Activated CD4-positive, CD25-positive, alpha-beta regulatory T cell treated with anti-CD3 and anti-CD28 coated beads, Interleukin-2, amount 50 U/mL, for 72 hours (primary cell): ENCODE measurements at places on chromosomes 11 and 22.
A peak's percentile ranks its signal among the peaks of the same experiment; 100 is the strongest.

- DNase-seq, result no peak
These were observed 16.8 kb downstream of the EXT2 start for GRCh38 chr11:44112091-44112821.

GRCh38 chr11:123231256-123231655, 36.2 kb upstream of the CLMP start:
- no peak for DNase-seq

DNA sequence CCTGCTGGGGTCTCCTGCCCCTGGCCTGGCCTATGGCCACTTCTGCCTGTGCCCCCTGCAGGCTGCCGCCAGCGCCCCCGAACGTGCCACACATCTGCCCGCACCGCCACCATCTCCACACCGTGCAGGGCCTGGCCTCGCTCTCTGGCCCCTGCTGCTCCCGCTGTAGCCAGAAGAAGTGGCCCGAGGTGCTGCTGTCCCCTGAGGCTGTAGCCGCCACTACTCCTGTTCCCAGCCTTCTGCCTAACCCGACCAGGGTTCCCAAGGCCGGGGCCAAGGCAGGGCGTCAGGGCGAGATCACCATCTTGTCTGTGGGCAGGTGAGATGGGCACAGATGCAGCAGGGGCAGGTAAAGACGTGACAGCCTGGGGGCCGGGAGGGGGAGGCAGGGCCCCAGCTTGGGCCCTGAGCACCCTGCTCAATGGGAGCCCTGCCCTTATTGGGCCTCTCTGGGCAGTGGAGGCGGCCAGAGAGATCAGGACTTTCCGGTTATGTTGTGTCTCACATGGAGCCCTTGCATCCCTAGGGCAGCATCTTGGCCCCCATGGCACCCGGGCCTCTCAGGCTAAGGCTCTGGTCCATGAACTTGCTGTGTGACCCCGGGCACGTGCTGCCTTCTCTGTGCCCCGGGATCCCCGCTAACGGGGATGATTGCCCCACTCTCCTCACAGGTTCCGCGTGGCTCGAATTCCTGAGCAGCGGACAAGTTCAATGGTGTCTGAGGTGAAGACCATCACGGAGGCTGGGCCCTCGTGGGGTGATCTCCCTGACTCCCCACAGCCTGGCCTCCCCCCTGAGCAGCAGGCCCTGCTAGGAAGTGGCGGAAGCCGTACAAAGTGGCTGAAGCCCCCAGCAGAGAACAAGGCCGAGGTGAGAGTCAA, 18.5 kb downstream of the RELT start:
- DNase-seq, result no peak

GRCh38 chr22:47334601-47335000, 572.2 kb downstream of the TBC1D22A start:
- DNase-seq, result no peak

DNA sequence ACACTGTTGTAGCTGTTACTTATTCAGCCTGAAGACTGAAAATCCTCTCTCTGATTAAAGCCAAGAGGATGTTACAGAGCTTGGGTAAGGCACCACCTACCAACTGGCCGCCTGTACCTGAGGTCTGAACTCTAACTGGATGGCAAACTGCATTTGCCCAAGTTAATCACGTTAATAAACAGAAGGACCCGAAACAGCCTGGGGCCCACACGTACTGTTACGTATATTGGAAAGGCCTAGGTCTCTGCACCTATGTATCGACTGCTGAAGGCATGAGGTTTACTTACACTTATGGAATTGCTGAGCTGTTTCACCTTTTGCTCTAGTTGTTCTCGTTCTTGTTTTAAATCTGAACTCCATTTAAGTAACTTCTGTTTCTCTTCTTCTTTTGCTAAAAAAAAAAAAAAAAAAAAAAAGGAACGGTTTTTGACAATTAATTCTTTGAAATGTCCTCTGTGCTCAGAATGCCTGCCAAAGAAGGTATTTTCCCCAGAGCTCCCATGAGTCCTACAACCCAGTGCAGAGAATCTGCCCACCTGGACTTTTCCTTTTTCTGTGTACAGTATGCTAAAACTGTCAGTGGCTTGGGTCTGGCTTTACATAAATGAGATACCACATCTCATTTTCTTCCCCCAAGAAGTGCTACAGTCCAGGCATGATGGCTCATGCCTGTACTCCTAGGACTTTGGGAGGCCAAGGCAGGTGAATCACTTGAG, 13.1 kb downstream of the LARGE2 start:
- no peak for DNase-seq

DNA sequence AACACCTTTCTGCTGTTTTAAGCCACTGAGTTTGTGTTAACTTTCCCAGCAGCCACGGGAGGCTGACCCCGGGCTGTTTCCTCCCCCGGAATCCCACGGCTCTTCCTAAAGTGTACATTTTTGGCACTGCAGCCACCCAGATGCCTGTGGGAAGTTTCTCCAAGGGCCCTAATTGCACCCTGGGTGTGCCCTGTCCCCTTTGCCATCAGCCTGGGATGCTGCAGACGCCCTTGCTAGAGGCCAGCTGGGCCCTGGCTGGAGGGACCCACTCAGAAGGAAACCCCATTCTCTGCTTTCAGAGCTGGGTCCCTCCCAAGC, 883.3 kb downstream of the BRD1 start:
- DNase-seq, result no peak

DNA sequence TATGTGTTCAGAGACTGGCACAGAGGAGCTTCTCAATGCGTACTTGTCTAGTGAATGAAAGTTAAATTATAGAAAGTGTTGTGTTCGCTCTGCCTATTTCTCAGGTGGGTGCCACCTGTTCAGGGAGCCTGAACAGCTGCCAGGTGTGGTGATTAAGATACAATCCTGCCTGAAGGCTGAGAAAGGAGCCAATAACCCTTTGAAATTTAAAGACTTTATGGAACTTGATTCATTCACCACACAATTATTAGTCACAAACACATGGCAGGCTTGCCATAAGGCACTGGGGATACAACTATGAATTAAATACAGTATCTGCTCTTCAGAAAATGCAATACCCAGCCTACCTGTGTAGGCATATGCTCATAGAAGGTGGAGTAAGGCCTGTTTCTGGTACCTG, 92.9 kb upstream of the AMOTL1 start:
- no peak for DNase-seq

- no peak for DNase-seq
These were observed 78.5 kb upstream of the OR5AK2 start for GRCh38 chr11:56910046-56910773.

GRCh38 chr22:35930933-35931332, 97.7 kb downstream of the RBFOX2 start:
- no peak for DNase-seq

DNA sequence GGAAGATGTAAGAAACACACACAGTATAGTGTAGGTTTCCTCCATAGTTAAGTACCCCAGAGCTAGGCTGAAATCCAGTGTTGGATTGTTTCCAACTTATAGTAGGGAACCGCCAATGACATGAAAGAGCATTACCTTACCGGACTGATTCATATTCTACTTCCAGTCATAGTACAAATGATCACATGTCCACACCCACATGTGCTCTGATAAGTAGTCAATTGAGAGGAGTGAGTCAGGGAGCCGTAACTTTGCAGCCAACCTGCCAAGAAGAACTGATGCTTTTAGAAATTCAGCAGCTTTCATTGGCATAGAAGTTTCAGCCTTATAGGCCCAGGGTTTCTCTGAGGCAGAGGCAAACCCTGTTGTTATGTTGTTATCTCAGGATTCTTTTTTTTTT, 240.6 kb downstream of the ETS1 start:
- no peak for DNase-seq

DNA sequence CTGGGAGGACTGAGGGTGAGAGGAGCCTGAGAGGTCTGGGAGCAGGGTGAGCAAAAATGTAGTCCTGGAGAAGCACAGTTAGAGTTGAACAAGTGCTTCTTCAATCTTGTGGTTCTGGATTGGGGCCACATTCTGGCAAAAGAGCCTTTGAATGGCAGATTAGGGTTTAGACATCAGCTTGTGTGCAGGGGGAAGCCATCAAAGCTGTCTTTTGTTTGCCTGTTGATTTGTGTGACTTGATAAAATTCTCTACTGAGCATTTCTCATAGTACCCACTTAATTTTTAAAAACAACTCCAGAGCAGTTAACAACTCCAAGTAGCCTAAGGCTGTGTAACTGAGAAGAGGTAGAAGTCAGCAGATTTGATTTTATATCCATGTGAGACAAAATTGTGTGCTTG, 166.2 kb downstream of the FAT3 start:
- DNase-seq, result no peak

DNA sequence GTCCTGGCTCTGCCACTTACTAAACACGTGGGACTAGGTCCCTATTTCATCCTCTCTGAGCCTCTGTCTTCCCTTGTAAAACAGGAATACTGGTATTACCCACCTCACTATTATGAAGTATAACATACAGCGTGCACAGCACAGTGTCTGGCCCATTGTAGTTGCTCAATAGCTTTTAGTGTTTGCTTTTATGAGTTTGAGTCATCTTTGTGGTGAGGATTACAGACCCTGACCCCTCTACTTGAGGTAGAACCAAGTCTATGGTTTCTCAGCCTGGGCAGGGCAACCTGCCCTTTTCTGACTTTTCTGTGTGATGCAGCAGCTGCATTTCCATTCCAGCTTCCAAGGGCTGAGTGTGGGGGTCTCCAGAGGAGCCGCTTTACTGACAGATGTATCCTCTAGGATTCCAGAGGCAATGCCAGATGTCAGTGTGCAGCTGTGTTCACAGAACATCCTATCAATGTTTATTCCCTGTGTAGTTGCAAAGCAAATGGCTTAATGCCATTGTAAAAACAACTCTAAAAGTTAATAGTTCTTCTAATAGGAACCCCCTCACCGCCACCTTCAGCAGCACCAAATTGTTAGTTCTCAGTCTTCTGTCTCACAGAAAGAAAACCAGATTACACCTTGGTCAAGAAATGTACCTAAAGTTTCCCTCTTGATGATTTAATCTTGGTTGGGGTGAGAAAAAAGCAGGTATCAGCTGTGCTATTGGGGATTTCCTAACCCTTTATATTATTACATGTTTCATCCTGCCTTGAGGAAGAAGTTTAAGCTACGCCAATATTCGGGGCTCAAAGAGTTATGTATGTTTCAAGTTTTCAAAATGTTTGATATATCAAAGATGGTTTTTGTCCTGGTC, 16.8 kb downstream of the PRR5L start:
- DNase-seq, result no peak

DNA sequence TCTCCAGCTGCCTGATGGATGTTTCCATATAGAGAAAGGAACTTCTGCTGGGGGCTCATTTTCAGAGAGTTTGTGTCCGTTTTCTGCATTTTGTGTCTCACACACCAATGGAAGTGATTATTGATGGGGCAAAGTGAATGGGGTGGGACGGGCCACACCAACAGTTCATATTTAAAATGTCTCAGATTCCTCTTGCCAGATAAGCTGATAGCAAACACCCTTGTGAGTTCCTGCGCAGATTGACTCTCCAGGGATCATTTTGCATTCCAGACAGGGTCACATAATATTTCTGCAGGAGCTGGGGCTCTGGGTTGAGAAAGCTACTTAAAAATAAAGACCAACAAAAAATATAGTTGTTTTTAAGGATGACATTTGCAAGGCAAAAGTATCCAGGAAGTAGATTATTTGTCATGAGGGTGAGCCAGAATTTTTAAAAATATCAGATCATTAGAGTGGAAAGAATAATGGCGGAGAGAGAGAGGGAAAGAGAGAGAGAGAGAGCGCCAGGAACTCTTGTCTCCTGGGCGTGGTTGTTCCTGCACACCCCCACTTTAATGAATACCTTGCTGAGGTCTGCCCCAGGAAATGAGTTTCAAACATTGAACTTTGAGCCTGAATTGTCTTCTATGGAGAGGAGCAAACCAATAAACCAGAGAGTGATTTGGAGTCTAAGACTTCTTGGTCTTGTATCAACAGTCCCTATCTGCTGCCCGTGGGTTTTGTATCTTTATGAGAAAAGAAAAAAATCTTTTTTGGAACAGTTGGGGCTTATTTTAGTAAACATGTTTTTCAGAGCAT, 33.3 kb downstream of the MICAL2 start:
- DNase-seq, result no peak

DNA sequence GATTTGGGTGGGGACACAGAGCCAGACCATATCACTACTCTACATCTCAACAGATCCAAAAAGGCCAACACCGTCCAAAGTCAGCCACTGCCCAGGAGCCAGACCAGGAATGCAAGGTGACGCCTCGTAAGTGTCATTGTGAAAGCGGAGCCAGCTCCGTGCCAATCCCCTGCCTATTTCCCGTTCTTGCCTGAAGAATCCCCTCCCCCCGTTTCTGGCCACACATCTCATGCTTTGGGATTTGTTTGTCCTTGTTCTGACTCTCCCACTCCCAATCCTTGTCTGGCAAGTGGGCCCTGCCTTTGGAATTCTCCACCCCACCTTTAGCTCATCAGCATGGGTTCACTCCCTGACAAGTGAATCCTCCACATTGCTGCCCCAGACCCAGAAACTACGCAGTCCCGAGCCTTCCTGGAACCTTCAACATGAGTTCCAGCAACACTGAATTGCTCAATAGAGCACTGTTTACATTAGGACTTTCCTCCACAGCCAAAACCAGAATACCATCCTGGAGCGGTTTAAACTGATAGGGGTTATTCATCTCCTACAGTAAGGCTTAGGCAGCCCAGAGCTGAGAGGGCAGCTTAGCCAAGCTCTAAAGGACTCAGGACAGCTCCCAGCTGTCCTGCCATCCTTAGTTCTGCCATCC, 6.0 kb upstream of the SLC35C1 start:
- no peak for DNase-seq

DNA sequence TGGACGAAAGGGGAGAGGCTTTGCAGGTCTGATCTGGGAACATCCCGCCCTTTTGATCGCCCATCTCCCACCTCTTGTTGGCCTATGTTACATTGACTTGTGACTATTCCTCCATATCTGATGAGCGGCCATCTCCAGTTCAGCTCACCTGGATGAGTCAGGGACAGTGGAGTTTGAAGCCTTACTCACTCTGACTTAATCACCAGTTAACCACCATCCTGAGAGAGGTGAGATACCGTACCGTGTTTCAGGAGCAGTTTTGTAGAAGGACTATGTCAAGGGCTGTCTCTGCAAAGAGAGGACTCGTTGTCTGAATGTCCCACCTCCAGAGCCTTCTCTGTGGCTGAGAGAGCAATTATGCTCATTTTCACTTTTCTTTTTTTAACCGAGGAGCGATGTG, 771.7 kb downstream of the NTM start:
- no peak for DNase-seq

DNA sequence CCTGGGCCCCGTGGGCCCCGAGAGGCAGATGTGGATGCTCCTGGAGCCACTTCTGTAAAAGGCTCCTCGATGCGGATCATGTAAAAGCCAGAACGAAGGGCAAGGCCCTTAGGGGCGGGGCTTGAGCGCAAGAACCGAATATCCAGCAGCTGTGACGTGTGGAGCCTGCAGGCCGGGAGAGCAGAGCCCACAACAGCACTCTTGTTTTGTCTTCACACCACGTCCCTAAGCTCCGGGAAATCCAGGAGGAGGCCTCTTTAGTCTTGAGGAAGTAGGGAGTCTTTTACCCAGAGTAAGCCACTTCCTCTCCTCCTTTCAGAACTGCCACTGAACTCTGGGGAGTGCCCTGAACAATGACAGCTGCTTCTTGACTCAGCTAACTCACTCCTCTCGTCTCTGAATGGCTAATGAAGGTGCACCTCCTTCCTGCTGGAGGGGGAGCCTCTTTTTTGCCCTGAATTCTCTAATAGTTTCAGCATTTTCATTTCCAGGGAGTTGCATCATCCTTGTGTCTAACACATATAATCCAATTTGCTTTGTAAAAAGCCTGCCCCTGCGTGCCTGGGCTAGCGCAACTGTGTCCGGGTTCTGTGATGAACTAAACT, 12.5 kb downstream of the L3MBTL2 start:
- peak; percentile 40 for DNase-seq
